A549 treated with Hydrocortisone at 1 μM for 4 hours (cell line): ENCODE measurements at places on chromosomes 6 and 20. TPM values are rescaled to one million over a fixed set of nuclear protein-coding genes. Genes with fewer than 3 reads are reported as not detected.

DSP gene
- 31.5 to 60.6 TPM (median 41.5 TPM) in 5 replicates for total RNA-seq

EZR gene
- 395 to 538 TPM (median 436 TPM) in 5 replicates for total RNA-seq

ETV7 gene
- 0.09 to 0.24 TPM (median 0.15 TPM) in 3 of 5 replicates, not detected in the others for total RNA-seq

RIPPLY2 gene
- 0.32 to 0.58 TPM (median 0.39 TPM) in 5 replicates for total RNA-seq

ERVFRD-1 gene
- total RNA-seq = not detected in 5 replicates

POU3F2 gene
- total RNA-seq = not detected in 5 replicates

CNR1 gene
- 1.3 to 1.9 TPM (median 1.7 TPM) in 5 replicates for total RNA-seq

TPBG gene
- total RNA-seq = 32.4 to 36.0 TPM (median 35.5 TPM) in 5 replicates

MEP1A gene
- 0.05 TPM in 1 of 5 replicates, not detected in the others for total RNA-seq

VSTM2L gene
- total RNA-seq = 18.5 to 30.4 TPM (median 21.4 TPM) in 5 replicates

MUC21 gene
- total RNA-seq = 0.02 TPM in 1 of 5 replicates, not detected in the others

PHACTR1 gene
- total RNA-seq = 0.07 TPM in 1 of 5 replicates, not detected in the others

C6orf58 gene
- 0.12 to 0.18 TPM (median 0.18 TPM) in 3 of 5 replicates, not detected in the others for total RNA-seq

TMC2 gene
- not detected in 5 replicates for total RNA-seq

MCM3 gene
- total RNA-seq = 72.2 to 87.5 TPM (median 78.3 TPM) in 5 replicates

CDSN gene
- total RNA-seq = 0.05 to 0.07 TPM in 2 of 5 replicates, not detected in the others

ULBP3 gene
- 2.5 to 4.9 TPM (median 3.4 TPM) in 5 replicates for total RNA-seq

CGAS gene
- 3.8 to 4.4 TPM (median 4.0 TPM) in 5 replicates for total RNA-seq

NRSN1 gene
- not detected in 5 replicates for total RNA-seq

ILRUN gene
- 31.0 to 39.9 TPM (median 32.7 TPM) in 5 replicates for total RNA-seq

FOXQ1 gene
- 2.8 to 5.3 TPM (median 5.0 TPM) in 5 replicates for total RNA-seq

RIPOR3 gene
- not detected in 5 replicates for total RNA-seq

WFDC12 gene
- total RNA-seq = not detected in 5 replicates
